ENCODE measurements at places on chromosomes 1 and 21. TPM values are rescaled to one million over a fixed set of nuclear protein-coding genes. Genes with fewer than 3 reads are reported as not detected.

TEDDM1 gene
- not detected for total RNA-seq

HAO2 gene
- not detected for total RNA-seq

- DNase-seq = no peak
Measured at GRCh38 chr1:7233237-7233540, 447.9 kb downstream of the CAMTA1 start.

- peak; percentile 59 for DNase-seq
Measured at GRCh38 chr21:42677339-42678321, 24.2 kb downstream of the PDE9A start.
